ENCODE measurements at places on chromosomes 1 and 21.

- no peaks in the 10 kb centered on the region for H3K27me3 ChIP-seq
- H3K36me3 ChIP-seq = no peaks in the 10 kb centered on the region
- DNase-seq = no peak
These were observed 87.4 kb upstream of the HIVEP3 start for GRCh38 chr1:42006093-42006492.

GRCh38 chr1:207470927-207471326 is 16.8 kb downstream of the CR2 start:
- H3K4me1 ChIP-seq = peaks cover 6% of the 10 kb centered on the region
- H3K27ac ChIP-seq = no peak overlapping the region
- DNase-seq = no peak
- H3K36me3 ChIP-seq = no peaks in the 10 kb centered on the region

DNA sequence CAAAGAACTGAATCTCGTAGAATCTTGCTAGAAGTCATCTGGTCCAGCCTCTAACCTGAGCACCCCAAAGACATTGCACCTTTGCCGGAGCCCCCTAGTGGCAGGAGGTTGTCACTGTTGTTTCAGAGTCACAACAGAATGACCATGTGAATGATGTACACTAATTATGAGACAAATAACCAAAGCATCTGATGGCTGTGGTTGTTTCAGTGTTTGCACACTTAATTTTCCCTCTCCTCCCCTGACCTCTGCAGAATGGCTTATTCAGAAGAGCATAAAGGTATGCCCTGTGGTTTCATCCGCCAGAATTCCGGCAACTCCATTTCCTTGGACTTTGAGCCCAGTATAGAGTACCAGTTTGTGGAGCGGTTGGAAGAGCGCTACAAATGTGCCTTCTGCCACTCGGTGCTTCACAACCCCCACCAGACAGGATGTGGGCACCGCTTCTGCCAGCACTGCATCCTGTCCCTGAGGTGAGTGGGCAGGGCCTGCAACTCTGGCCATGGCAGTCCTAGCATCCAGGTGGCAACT is 26.4 kb downstream of the TRAF5 start:
- peak overlapping the region; percentile 92 for H3K27ac ChIP-seq
- peaks cover 61% of the 10 kb centered on the region for H3K4me1 ChIP-seq
- H3K4me3 ChIP-seq = peak overlapping the region; percentile 73
- peak; percentile 56 for DNase-seq

GRCh38 chr1:201702936-201703335 is 126.0 kb upstream of the IPO9 start:
- peaks cover 31% of the 10 kb centered on the region for H3K27me3 ChIP-seq
- no peak overlapping the region for H3K27ac ChIP-seq
- peaks cover 3% of the 10 kb centered on the region for H3K36me3 ChIP-seq
- DNase-seq = no peak

DNA sequence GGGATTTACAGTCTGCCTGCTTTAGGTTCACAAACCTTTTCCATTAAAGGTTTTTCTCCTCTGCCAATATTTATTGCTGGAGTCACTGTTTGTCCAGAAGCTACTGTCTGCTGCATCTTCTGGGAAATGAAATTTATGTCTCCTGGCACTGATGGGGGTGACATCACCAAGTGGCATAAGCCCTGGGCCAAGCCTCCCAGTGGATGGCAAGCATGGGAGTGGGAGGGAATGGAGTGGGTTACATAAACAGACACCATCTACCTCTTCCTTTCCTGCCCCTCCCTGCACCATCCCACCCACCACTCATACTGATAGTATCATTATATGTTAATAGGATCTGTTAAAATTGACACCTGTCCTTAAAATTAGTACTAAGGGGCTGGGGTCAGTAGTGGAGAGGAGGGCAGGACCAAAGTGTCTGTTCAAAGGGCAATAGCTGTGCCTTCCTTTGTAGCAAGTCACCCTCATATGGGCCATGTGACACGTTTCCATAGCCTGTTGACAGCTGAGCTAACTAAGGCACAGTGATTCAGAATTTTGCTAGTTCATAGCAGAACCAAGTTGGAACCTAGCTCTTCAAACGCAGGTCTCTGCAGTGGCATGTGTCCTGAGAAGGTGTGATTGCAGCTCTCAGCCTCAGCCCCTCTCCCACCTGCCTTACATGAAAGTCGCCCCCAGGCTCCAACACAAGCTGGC is 71.0 kb downstream of the MAB21L3 start:
- H3K36me3 ChIP-seq = no peaks in the 10 kb centered on the region
- no peak overlapping the region for H3K4me3 ChIP-seq
- H3K27me3 ChIP-seq = peaks cover 20% of the 10 kb centered on the region
- no peak overlapping the region for H3K27ac ChIP-seq

- H3K4me3 ChIP-seq = no peak overlapping the region
- no peak for DNase-seq
- no peaks in the 10 kb centered on the region for H3K4me1 ChIP-seq
- no peak overlapping the region for H3K27ac ChIP-seq
These were observed 50.5 kb upstream of the SLFNL1 start for GRCh38 chr1:41072051-41072450.

DNA sequence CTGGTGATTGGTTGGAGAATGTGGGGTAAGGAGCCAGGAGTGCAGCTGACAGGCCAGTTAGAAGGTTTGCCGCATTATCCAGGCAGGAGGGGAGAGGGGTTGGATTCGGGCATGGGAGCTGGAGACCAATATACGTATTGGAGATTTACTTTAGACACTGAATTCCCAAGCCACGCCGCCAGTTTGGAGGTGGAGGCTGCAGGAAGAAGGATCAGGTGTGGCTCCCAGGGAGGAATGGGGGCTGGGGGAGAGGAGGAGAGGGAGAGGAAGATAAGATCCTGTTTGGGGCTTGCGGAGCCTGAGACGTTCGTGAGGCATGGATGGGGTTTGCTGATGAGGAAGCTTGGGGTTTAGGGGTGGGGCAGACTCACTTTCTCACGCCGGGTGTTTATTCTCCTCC is 155.1 kb upstream of the IGSF21 start:
- H3K36me3 ChIP-seq = no peaks in the 10 kb centered on the region
- no peak for DNase-seq
- no peak overlapping the region for H3K4me3 ChIP-seq
- H3K27ac ChIP-seq = no peak overlapping the region
- peaks cover 52% of the 10 kb centered on the region for H3K27me3 ChIP-seq
- H3K4me1 ChIP-seq = no peaks in the 10 kb centered on the region

DNA sequence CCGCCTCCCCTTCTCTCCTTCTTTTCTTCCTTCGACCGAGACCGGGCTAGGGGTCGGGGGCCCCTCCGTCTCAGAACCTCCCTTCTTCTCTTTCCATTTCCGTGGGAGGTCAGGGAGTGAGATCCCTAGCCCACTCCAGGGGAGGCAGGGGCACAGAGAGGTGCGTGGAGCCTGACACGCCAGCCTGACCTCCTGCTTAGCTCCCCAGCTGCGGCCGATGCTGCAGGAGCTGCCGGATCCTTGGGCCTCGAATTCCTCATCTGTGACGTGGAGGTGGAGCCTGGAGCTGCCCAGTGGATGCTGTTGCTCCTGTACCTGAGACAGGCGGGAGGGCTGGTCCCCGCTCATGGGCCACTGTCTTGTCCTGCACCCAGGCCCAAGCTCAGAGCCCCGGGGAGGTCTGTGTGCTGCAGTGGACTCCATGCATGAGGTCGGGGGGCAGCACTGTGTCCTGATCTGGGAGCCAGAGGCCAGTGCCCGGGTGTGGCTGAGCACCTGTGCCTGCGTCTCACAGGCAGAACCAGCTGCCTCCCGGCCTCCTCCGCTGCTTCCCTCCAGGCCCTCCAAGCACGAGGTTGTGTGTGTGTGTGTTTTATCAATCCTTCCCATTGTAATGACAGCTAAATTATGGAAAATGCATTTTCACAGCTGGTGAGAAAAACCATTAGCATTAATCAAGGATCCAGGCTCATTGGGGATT is 55.3 kb upstream of the TTC34 start:
- H3K4me1 ChIP-seq = no peaks in the 10 kb centered on the region
- peaks cover 18% of the 10 kb centered on the region for H3K27me3 ChIP-seq
- DNase-seq = no peak
- peaks cover 3% of the 10 kb centered on the region for H3K36me3 ChIP-seq

GRCh38 chr1:20074055-20074724 is 4.2 kb downstream of the PLA2G5 start:
- H3K36me3 ChIP-seq = no peaks in the 10 kb centered on the region
- no peak for DNase-seq
- H3K4me1 ChIP-seq = peaks cover 9% of the 10 kb centered on the region
- H3K4me3 ChIP-seq = no peak overlapping the region
